LoVo (cell line): ENCODE measurements at places on chromosomes 11 and 22.

DNA sequence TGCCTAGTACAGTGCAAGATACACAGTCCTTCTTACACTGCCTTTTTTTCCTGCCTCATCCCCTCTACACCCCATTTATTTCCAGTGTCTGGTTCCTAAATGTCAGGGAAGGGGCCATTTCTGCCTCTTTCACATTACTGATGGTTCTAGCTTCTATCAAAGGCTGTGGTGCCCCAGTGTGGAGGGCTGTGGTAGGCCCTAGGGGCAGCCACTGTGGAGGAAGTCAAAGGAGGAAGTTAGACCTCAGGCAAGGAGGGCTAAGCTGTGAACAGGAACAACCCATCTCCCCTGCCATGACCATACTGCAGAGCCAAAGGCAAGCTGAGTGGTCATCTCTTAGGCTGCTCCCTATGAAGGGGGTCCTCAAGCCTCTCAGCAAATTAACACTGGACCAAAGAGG is 81.9 kb upstream of the CRTAM start:
- no peak for DNase-seq

- DNase-seq = no peak
These were observed 107.5 kb upstream of the SESN3 start for GRCh38 chr11:95338430-95338991.

DNA sequence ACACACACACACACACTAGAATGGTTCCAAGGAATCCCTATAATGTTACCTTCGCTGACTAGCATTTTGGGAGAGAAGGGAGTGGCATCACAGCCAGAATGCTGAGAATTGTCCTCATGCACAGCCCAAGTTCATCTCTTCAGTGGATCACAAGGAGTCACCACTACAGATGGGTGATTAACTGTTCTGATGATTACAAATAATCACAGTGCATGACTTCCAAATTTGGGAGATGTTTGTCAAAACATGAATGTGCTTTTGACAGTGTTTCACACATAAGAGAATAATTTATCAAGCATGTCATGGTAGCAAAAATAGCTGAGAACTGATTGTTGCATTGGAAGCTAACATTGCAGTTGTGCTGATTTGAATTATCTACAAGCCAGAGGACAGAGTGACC is 80.9 kb upstream of the SC5D start:
- no peak for DNase-seq

DNA sequence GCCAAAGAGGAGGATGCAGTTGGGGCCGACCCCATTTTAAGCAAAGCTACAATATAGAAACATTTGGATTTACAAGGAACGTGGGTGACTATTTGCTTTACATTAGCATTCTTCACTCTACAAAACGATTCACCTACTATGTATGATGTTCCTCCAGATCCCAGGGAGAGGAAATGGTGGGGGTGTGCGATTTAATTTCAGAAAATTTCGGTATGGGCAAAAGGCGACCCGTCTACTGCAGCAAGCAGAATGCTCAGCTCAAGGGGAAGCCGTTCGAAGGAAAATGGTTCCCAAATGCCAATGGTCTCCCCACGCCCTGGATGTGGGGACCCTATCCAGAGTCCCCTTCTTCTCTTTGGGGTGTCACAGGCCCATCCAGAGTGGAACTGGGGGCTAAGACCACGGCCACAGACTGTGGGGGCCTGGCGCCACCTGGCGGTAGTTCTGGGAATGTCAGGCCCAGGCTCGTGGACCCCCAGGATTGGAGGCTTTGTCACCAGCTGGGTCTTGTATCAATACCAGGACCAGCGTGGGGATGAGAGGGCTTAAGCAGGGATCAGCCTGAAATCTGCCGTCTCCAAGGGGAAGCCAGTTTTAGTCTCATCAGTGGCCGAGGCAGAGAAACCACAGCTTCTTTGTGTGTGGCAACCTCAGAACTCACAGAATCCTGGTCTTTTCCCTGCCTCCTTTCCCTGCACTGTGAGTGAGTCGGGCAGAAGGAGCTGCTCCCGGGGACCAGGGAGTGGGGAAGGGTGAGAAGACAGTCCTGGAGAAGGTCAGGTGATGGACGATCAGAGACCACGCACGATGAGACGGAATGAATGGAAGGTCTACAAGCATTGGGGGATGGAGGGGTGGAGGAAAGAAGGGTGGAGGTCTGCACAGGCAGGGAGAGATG is 8.4 kb downstream of the LRRC10B start:
- no peak for DNase-seq

DNA sequence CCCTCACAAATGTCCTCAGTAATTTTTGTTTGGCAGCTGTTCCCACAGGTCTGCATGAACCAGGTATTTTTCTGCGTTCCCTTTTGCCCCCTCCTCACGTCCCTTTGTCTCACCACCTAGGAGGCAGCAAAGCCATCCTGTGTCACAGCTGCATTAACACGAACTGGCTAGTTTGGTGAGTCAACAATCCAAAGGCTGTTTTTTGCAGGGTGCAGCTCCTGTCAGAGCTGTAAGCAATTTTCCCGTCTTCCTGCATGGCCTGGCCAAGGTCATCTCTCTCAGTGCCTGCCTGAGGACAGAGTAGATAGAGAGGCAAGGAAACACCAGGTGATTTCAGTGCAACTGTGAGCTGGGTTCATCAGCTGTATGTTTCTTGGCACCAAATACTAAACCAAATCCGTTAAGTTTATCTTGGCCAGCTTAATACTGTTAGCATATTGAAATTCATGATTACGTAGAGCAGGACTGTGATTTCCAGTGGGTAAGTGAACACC is 20.6 kb upstream of the VSIG10L2 start:
- no peak for DNase-seq

- no peak for DNase-seq
These were observed 50.9 kb downstream of the RPS6KA4 start for GRCh38 chr11:64409707-64410403.

DNA sequence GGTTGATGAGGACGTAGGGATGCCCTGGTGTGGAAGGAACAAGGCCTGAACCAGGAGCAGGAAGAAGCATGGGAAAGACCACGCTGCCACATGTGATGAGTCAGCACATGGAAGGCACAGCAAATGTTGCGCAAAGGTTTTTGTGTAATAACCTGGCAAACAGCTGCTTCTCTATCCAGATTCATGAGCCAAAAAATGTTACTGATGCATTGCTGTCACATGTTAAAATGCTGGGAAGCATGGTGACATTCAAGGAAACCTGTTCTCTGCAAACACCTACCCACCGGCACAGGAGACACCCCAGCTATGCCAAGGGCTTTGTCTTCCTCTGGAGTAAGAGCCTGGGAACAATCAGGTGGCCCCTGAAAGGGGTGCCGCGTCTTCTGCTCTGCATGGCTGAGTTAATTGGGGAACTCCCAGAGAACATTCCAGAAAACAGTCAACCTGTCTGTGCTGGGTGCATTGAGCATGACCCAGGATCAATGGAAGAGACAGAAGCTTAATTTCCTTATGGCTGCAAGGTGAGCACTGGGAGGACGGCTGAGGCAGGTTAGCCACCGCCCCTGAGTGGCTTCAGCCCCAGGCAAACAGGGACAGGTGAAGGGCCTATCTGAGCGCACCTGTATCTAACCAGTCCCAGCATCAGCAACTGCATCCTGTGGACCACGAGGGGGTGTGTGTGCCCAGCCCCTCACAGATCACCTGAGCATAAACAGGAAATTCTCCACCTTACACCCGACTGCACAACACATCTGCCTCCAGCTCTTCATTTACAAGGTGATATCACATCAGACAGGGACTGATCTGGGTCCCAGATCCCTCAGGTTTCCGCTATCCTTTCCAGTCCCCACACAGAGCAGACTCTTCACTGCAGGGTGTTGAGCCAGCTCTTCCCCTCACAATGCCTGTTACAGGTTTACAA is 108.4 kb downstream of the GGTLC2 start:
- no peak for DNase-seq

DNA sequence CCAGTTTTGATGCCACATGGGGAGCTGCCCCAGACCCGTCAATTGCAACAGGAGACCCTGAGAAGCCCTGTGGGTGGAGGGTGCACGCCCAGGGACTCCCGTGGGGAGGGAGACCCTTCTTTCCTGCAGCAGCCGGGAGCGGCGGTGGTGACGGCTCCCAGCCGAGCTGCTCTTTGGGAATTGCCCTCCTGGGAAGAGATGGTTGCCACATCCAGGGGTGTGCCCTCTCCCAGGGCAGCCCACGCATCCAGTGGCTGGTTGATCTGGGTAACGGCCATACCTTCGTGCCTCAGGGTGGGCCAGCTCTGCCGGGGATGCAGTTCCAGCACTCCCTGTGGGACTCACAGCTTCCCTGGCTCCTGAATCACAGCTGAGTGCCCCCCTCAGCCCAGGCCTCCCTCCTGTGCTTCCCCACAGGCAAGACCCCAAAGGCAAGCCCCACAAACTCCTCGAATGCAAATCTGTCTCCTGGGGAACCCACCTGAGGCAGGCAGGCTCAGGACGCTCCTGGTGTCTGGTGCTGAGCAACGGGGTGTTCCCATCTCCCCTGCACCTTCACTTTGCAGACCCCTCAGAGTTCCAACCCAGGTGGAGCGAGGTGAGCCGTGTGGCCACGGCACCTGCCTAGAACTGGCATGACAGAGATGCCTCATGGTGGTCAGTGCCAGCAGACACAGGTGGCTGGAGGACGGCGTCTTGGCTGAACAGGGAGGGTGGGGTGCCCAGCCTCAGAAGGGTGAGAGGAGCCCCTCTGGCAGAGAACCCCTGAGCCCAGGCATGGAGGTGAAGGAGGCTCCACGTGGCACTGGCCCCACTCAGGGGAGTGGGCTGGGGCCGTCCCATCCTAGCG is 1027.4 kb downstream of the BRD1 start:
- no peak for DNase-seq

- no peak for DNase-seq
These were observed 47.8 kb downstream of the SPATA19 start for GRCh38 chr11:133797554-133797953.

- DNase-seq = peak; percentile 87
These were observed 29.1 kb upstream of the BIRC3 start for GRCh38 chr11:102287964-102288724.

DNA sequence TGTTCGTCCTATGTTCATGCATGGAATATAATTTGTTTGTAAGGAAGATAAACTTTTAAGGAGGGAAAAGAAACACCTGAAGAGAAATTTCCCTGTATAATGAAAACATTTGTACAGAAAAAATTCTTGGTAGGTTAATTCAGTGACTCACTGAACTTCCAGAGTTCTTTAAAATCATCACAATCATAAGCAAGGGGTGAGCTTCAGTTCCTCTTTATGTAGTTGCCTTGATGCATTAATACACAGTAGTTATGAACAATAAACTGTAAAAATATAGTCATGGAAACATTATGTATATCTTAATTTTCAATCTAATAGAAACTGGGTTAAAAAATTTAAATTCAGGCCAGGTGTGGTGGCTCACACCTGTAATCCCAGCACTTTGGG is 1.1 kb upstream of the C11orf65 start:
- DNase-seq = no peak

- DNase-seq = no peak
These were observed 4.7 kb downstream of the KLHL35 start for GRCh38 chr11:75428281-75428724.

GRCh38 chr11:71459076-71459766 is 6.2 kb downstream of the NADSYN1 start:
- DNase-seq = no peak

GRCh38 chr22:36860821-36861659 is at the start of gene NCF4:
NCF4 (plus strand) TSS chr22:36861006; CDS start chr22:36861172, 166 bp downstream.
- DNase-seq = no peak

DNA sequence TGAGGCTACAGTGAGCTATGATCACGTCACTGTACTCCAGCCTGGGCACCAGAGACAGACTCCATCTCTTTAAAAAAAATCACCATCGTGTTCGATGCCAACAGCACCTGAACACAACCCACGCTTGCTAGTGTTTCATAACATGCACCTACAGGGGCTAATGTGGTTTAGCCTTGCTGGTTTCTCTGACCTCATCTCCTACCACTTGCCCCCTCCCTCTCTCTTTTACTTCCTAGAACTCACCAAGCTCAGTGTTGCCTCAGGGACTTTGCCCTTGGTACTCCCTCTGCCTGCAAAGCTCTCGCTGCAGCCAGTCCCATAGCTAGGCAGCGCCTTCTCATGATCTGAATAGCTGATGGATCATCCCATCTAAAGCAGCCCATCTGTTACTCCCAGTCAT is 99.8 kb downstream of the FBXO7 start:
- DNase-seq = no peak

- no peak for DNase-seq
These were observed 1165.7 kb downstream of the BRD1 start for GRCh38 chr22:48661984-48662383.

GRCh38 chr11:4884361-4884760 is 2.7 kb downstream of the OR51T1 start:
- no peak for DNase-seq

DNA sequence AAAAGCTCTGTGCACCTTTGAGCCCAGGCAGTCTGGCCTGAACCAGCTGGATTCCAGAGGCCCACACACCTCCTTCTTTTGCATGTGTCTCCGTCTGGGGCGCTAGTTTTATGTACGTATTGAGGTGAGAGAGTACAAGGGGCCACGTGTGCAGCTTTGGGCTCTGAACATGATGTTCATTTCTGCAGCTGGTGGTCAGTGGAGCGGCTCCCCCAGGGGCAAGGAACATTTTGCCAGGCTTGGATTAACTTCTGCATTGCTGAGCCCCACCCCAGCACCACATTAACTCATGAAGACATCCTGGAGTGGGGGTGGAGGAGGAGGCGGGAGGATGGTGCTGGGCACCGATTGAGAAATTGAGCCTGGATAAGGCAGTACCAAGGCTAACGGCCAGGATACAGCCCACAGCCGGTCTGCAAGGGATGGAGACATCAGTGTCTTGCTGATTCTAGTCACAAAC is 13.8 kb downstream of the USP2 start:
- DNase-seq = no peak

DNA sequence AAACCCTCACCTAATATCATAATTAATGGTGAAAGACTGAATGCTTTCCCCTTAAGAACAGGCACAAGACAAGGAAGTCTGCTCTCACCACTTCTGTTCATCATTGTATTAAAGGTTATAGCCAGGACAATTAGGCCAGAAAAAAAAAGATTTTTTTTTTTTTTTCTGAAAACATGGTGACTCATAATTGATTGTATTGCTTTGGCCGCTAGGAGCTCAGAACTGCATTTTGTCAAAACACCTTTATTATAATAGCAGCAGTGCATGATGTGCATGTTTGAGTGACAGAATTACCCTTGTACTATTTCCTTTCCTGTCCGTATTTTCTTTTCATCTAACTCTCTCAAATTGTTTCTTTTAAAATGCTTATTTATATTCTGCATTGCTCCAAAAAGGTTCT is 98.1 kb downstream of the RNF169 start:
- no peak for DNase-seq
